KG1 (cell line): ENCODE measurements at places on chromosomes 12 and 14.

GRCh38 chr14:96135285-96135684 is 69.4 kb upstream of the BDKRB2 start:
- no peak for DNase-seq

GRCh38 chr12:47276621-47277309 is 197.0 kb upstream of the AMIGO2 start:
- DNase-seq = peak; percentile 43

DNA sequence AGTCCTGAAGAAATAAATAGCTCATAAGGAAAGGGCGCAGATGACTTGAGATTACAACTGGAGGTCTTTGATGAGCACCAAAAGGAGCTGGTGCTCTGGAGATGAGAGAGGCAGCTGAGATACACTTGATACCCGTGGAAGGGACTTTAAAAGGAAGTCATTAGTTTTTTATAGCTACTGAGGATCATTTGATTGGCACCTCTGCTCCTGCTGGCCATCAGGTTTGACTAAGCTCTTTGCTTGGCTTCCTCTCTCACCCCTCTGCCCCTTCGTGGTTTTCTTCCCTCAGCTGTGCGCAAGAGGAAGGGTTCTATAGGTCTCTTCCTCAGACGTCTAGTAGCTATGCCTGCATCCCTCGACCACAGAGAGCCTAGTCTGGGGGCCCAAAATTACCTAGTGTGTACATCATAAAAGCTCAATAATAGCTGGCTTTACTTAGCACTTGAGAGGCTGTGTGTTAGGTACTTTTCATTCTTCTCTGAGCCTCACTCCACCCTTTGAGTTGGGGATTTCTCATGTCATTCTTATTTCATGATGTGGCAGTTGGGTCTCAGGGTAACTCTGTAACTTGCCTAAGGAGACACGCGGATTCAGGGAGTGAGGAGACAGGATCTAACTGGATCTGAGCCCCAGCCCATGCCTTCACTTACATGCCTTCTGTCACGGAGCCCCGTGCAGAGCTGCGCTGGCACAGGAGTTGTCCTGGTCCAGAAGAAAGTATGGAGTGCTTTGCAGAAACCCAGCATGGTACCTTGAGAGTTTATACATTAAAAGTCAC is 68.4 kb upstream of the ASPG start:
- DNase-seq = no peak

DNA sequence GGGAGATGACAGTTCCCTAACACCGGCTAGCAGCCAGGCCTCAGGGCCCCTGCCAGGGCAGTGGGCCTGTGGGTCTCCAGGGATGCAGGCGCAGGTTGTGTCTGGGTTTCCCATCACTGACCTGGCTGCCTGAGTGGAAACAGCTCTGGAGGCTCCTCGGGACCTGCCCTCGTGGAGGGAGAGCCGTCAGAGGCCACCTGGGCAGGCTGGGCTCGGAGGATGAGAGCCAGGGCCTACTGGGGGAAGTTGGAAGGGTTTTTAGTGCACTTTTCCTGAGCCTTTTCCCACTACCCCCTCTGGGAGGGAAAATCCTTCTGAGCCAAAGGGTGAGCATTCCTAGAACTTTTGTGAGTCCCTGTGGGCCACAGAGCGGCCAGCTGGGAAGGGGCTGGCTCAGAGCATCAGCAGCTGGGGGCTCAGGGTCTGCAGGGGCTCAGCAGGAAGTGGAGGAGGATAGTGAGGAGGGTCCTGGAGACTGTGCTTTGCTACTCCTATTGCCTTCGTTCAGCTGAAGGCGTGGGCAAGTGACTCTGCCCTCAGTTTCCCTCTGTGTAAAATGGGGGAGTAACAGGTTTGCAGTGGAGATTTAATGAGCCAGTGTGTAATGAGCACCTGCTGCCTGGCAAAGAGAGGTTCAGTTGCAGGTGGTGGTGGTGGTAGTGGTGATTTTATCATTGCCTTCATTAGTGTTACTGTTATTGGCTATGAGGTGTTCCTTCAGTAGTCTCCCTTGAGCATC is 1.8 kb downstream of the SH2B3 start:
- DNase-seq = no peak

- DNase-seq = no peak
These were observed 13.1 kb upstream of the ESPL1 start for GRCh38 chr12:53254816-53255545.

GRCh38 chr14:46048127-46048526 is 603.5 kb downstream of the RPL10L start:
- DNase-seq = no peak

DNA sequence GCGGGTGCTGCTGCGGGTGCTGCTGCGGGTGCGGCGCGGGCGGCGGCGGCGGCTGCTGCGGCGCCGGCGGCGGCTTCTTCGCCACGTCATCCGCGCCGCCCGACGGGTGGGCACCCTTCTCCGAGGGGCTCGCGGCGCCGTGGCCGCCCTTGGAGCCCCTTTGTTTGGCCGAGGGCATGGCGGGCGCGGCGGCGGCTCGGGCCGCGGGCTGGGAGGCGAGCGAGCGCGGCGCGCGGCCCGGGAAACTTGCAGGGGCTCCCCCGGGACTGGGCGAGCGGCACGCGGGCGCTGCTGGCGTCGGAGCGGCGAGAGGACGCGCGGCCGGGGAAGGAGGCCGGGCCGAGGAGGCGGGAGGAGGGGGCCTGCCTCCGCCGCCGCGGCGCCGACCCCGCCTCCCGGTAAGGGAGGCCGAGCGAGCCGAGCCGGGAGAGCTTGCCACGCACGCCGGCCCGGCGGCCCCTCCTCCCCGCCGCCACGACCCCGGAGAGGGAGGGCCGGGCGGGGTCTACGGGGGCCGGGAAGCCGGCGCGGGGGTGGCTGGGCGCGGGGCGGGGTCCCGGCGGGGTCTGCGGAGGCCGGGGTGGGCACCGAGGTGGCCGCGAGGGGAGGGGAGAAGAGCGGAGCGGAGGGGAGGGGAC is at the start of gene CKAP4:
Gene CKAP4, minus strand, starts transcription at position 347 of the 638 bp plus-strand sequence. Its CDS starts 169 bp downstream, at position 178.
- DNase-seq = no peak

DNA sequence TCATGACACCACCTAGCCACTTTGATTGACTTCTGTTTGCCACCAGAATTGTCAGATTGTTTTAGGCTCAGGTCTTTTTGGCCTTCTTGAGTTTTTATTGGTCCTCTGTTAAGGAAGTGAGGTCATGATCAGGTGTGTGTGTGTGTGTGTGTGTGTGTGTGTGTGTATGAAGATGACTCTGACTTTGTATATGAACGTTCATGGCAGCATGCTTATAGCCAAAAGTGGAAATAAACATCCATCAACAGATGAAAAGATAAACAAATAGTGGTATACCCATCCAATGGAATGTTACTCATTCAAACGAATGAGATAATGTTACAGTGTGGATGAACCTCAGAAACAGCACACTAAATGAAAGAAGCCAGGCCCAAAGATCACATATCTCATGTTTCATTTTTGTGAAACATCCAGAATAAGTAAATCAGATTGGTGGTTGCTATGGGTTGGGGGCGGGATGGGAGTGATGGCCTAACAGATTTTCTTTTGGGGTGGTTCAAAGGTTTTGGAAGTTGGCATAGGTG is 258.6 kb downstream of the KTN1 start:
- DNase-seq = no peak

DNA sequence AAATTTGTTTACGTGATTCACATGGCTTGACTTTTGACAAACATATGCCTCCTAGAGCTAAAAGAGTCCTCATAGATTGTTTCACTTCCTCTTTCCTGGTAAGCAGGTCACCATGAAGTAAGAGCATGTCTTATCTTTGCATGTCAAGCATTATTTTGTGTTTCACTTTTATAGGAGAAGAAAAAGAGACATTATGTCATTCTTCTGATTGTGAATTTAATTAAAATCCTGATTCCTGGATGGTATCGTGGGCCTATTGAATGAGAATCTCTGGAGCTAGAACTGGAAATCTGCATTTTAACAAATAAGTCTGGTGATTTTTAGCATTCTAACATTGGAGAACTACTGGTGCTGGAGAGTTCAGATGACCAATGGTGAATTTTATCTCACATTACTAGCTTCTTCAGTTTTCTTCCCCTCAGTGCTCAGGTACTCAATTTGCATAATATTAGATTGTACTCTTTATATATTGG is 218.6 kb upstream of the ATP2B1 start:
- peak; percentile 4 for DNase-seq

DNA sequence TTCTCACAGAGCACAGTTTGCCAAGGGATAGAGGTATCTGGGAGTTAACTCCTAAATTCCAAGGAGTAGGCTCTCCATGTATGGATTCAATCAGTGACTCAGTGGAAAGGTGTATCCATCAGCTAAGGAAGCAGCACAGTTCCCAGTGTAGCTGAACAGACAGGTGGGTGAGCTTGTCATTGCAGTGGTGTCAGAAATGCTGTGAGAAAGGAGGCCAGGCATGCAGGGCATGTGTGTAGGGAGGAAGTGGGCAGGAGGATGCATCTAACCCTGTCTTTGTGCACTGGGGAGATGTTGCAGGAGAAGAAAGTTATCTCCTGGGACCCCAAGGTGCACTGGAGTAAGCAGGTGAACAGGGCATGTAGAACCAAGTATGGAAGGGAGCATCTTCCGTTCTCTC is 539.0 kb downstream of the VRK1 start:
- no peak for DNase-seq

- DNase-seq = no peak
These were observed 57.7 kb downstream of the RPAP3 start for GRCh38 chr12:47648056-47648579.

GRCh38 chr14:96624661-96625425 is 122.7 kb downstream of the PAPOLA start:
- no peak for DNase-seq

DNA sequence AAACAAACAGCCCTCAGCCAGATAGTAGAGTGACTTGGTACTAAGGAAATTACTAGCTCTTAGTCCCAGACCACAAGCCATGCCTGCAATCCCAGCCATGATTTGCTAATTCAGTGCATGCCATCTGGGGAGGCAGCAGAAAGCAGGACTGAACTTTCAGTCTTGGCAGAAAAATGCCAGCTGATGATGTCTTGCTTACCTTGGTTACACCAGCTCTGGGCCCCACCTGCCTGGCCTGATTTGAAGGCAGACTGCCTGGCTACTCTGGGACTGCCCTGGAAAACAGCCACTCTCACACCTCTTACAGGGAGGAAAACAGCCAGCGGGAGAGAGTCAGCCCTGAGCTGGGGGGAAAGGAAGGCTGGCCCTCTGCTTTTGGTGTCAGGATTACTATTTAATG is 4.6 kb upstream of the UNC119B start:
- DNase-seq = no peak
